ENCODE measurements at places on chromosomes 1 and 21.

GRCh38 chr1:143611159-143611558, 360.6 kb downstream of the FAM72C start:
- no peak for DNase-seq

- no peak for DNase-seq
Measured at GRCh38 chr1:47853059-47853458, 144.1 kb downstream of the TRABD2B start.

DNA sequence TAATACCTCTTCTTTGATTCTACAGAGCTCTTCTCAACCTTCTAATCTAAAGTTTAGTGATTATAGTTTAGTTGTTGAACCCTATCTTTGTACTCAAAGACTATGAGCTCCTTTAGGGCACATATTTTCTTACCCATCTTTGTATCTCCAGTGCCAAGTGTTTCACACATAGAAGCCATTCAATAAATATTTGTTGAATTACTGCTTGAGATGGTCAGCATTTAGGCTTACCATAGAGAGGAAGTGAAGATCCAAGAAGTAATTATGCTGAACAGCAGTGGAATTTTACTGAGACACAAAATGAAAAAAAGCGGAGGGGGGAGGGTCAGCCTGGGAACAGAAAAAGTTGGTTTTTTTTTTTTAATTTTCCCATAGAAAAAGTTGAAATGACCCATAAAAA, 21.9 kb downstream of the PIK3R3 start:
- DNase-seq: no peak

DNA sequence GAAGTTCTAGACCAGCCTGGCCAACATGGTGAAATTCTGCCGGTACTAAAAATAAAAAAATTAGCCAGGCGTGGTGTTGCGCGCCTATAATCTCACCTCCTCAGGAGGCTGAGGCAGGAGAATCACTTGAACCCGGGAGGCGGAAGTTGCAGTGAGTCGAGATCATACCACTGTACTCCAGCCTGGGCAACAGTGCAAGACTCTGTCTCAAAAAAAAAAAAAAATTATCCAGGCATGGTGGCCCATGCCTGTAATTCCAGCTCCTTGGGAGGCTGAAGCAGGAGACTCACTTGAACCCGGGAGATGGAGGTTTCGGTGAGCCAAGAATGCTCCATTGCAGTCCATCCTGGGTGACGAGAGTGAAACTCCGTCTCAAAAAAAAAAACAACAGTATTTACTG, 18.5 kb upstream of the RAB42 start:
- DNase-seq: no peak

GRCh38 chr1:196393742-196394141, 214.5 kb downstream of the KCNT2 start:
- DNase-seq: no peak

- DNase-seq: no peak
Measured at GRCh38 chr1:229161740-229162139, 109.2 kb upstream of the RAB4A start.

DNA sequence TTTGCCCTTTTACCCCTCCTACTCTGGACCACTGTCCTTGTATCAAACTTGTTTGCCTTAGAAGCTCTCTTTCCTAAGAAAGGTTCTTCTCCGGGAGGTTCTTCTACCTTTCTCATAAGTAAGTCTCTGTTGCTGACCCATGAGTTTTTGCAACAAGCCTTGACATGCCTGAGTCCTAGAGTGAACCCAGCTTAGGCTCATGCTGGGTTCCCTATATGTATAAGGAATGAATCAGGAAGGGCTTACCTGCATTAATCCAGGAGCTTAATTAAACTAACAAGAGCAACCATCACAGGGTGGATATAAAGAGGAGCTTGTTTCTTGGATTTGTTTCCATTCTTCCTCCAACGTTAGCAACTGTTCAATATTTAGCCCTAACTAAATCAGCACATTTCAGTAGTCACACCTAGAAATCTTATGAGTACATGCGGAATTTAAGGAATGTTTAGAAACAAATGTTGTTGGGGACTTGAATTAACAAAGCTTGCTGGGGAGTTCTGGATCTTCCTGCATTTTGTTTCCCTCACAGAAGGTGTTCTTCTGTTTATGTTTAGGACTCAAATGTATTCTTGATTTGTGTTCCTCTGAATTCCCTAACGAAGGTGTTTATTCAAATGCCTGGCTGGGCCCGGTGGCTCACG, 64.3 kb upstream of the RAB3GAP2 start:
- no peak for DNase-seq

DNA sequence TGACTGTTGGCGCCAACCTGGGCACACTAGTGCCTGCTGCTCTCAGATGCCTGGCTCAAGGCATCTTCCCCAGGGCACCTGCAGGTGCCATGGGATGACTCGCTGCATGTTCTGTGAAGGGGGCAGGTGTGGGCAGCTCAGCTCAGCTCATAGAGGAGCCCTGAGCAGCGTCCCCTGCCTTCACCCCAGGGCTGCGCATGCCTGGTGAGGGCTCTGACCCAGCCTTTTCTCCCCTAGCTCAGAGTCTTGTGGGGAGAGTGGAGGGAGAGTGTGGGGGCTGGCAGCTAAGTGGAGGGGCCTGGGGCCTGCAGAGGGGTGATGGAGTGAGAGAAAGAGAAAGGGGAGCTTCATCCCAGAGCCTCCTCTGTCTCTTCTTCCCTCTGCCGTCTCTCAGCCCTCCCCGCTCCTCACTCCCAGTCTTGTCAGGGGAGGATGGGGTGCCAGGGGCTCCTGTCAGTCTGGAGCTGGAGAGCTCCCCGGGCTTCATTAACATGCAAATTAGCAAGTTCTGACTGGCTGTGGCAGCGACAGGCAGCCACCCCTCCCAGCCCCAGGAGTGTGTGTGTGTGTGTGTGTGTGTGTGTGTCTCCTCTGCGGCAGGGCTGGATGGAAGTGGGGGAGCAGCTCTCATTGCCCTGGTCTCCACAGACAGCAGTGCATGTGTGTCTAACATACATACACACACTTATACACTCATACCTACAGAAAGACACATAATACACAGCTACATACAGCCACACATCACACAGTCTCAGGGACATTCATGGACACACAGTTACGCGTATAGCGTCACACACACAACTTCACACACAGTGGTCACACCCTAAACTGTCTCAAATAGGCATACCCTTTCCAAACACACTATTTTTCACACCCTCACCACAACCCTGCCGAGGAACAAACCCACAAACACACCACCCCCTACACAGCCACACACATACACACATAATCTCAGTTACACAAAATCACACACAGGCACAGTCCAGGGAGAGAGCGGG, 34.0 kb downstream of the FOXO6 start:
- DNase-seq: peak; percentile 71

DNA sequence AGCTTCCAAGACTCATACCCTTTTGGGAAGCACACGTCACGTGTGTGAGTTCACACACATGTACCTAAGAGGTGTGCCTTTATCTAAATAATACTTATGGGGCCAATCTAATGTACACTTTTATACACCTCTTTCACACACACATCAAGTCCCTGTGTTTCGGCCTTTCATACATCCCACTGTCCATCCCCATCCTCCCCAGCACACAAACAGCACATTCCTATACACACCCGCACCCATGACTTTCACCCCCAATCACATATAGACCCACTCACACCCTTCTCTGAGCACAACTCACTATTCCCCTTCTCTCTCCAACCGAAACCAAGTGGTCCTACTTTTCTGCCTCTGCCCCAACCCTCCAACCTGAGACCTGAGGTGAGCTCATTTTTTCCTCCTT, 3.5 kb downstream of the MEX3A start:
- no peak for DNase-seq

- no peak for DNase-seq
Measured at GRCh38 chr1:119448127-119448511, 33.2 kb downstream of the HSD3B2 start.

DNA sequence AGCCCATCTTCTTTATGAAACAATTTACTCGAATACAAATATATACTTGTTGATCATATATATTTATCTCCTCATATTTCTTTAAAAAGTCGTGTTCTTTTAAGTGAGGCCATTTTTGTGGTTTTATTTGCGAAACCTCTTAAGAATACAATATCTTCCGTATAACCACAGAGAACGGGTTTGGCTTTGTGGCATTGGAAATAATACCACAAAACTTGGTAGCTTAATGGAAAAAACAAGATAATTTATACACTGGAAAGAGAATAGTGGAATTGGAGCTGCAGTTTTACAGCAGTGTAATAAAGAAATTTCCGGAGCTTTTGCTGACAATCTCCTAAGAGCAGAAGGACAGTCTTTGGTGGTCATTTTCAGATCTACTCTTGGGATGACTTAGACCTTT, 29.4 kb downstream of the PTGFR start:
- no peak for DNase-seq

DNA sequence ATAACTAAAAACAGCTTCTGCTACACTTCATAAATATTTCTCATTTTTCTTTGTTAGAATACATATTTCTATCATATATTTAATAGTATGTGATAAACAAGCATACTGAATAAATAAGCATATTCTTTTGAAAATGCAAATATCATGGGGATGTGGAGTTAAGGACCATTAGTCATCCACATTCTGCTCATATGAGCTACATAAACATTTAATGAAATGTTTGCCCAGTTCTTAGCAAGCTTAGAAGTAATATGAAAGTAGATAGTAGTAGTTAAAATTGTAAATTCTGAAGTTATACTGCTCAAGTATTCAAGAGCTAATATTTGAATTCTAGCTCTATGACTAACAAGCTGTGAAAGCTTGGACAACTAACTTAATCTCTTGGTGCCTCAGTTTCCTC, 10.1 kb upstream of the GORAB start:
- no peak for DNase-seq

GRCh38 chr1:36183309-36183856, 27.4 kb downstream of the MAP7D1 start:
- no peak for DNase-seq

- DNase-seq: no peak
Measured at GRCh38 chr1:79355090-79355489, 348.6 kb upstream of the ADGRL4 start.

- DNase-seq: no peak
Measured at GRCh38 chr1:32239337-32239736, 7.7 kb upstream of the FAM167B start.

All from spinal cord (tissue), 10 donors.